ENCODE measurements at places on chromosomes 2 and 18.

GRCh38 chr2:8059794-8060193 is 622.1 kb upstream of the ID2 start:
- no peak for DNase-seq

DNA sequence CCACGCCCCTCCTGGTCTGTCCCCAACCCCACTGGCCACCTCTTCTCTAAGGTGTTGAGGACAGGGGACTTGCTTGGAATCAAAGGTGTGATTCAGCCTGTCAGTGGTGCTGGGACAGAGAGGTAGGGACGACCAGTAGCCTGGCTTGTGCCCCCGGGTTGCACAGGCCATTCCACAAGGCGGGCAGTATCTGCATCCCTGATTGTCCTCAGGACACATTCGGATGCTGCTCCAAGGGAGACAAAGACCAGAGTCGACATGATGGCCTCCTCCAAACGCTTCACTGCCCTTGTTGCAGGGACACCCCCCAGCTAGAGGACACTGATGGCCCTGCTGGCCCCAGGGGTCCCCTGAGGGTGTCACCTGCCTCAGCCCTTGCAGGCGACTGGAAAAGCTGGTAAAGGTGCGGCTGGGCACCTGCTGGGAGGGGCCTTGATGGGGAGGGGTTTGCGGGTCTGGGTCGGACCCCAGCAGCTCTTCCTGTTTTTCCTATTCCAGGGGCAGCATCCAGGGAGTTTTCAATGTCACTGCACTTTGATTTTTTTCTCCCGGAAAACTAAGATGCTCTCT is 98.0 kb downstream of the PTGR3 start:
- no peak for DNase-seq

GRCh38 chr2:127225186-127225960 is 5.3 kb upstream of the CYP27C1 start:
- DNase-seq = peak; percentile 91

DNA sequence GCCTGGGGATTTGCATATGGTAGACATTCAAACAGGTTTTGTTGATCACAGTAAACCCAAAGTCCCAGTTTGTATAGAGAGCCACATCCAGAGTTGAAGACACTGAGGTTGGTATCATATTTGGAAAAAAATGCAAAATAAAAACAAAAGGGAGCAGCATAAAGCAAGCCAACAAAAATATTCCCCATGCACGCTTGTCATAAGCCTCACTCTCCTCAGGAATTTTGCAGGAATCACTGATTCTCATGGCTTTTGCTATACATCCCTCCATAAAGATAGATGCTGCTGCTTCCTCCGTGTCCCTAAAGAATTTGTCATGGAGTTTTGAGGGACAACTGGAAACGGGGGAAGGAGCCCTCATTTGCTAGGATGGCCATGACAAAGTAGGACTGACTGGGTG is 108.8 kb upstream of the TCF4 start:
- DNase-seq = no peak

DNA sequence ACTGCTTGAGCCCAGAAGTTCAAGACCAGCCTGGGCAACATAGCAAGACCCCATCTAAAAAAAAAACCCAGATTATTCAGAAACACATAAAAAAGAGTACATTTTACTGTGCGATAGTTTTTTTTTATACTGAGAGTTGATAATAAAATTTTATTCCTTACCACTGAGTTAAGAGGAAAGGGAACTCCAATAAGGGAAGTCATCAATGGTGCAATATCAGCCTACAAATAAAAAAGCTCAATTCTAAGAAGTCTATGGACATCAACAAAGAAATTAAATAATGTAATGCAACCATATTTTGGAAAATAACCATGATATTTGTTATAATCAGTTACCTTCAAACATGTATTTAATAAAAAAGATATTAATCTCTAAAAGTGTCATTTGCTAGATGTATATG is 46.6 kb downstream of the PIGN start:
- DNase-seq = no peak

- peak; percentile 97 for DNase-seq
Observed at GRCh38 chr2:176491172-176491904, 222.1 kb downstream of the MTX2 start.

- DNase-seq = peak; percentile 13
Observed at GRCh38 chr2:236959876-236960275, 125.8 kb upstream of the COPS8 start.

GRCh38 chr2:80169811-80170594 is 134.5 kb downstream of the LRRTM1 start:
- DNase-seq = no peak

DNA sequence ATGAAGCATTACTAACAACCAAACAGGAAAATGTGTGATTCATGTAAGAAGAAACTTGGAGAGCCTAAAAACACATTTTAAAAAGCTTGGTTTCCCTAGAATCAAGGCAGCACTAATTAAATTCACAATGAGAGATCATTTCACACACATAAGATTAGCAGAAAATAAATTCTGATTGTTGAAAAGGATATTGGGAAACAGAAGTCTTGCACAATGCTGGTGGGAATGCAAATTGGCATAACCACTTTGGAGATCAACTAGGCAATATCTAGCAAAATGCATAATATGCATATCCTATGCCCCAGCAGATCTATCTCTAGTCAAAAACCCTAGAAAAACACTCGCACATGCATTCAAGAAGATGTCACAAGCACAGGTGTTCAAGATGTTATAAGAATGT is 75.3 kb upstream of the SIX3 start:
- no peak for DNase-seq

GRCh38 chr18:57772387-57772799 is 30.7 kb downstream of the ATP8B1 start:
- no peak for DNase-seq

DNA sequence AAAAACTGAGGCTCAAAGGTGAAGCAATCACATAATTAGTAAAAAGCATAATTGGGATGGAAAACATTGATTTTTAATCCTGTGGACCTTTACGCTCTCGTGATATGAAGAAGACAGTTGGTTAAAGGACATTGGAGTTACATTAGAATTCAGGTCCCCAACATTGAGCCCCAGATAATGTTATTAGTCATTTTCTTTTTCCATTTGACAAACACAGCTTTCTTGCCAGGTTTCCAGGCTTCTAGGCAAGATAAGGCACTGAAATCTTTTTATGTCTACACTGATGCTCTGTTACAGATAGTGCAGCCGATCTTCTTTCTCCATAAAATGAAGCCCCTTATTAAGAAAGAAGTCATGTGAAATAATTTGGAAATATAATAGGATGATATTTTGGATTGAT is 38.5 kb downstream of the MYO3B start:
- DNase-seq = no peak

DNA sequence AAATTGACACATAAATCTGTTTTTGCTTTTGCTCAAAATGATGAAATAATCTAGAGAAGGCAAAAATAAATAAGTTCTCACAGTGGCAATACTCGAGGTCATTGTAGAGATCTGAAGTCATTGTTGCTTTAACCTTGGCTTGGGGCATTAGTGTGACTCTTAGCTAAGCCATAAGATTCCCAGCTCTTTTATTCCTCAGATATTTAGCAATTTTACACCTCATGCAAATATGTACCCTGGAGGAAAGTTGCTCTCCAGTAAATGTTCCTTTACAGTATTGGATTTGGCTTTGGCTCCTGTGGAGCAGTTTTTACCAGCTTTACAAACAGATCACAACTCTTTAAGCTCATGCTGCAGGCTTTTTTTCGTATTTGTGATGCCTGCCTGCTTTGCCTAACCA is 134.2 kb upstream of the NABP1 start:
- DNase-seq = no peak

GRCh38 chr2:38512211-38512610 is 90.5 kb downstream of the HNRNPLL start:
- DNase-seq = no peak

GRCh38 chr18:13491138-13491537 is 235.2 kb downstream of the FAM210A start:
- DNase-seq = no peak

GRCh38 chr18:9516437-9517064 is 41.2 kb downstream of the RALBP1 start:
- DNase-seq = peak; percentile 42

DNA sequence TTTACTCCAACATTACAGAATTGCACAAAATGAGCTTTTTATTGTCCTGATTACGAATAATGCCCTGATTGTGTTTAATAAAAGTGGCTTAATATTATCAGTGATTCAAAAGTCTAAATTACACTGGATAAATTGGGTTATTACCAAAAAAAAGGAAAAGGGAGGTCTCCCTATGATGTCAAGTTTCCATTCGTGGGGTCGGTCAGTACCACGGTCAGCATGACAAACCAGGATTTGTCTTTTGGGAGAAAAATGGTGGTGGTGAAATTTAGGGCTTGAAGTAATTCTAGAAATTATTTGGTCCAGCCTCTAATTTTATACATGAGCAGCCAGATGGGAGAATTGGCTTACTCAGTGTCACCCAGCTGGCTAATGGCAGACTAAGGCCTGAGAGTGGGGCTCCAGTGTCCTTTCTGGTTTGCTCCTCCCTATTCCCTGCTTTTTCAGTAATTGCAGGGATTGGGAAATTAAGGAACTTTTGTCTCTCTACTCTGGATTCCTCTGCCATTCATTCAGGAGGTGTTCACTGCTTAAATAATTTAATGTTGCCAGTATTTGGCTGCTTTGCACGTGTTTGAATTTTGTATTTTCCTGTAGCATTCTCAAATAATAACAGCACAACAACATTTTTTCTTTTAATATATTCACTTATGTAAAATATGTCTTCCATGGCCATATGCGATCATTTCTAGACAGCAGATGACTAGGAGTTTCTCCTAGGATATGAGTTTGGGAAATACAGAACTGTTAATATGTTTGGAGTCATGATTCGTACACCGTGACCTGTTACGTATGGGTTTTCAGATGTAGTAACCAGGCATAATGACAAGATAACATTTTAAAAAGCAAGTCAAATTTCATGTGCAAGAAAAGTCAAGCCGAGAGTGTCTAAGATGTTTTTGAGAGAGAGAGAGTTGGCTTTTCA is 128.9 kb upstream of the NOSTRIN start:
- no peak for DNase-seq

DNA sequence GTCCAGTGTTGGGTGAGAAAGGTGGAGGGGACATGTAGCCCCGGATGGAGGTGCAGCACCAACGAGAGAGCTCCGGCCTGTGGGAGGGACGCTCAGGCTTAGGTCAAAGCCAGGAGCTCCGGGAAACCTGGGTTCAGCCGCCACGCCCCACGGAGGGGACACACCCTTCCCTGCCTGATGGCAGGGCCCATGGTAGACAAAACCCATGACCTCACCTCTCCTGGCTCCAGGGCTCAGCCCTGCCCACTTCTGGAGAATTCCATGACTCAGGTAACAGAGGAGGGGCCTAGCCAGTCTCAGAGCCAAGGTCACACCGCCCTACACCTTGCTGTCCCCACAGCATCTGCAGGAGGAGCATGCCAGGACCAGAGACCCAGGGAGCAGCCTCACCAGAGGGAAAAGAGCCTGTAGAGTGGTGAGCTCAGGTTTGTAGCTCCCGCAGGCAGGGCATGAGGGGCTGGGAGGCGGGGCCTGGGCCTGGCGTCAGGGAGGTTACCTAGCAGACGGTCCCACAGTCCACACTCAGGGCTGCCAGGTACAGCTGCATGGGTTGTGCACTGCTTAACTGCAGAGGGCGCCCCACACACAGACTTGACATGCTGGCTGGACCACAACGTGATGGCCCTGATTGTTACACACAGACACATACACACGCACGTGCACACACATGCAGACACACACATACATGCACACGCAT is 70.8 kb upstream of the SMAD7 start:
- peak; percentile 29 for DNase-seq

- DNase-seq = no peak
Observed at GRCh38 chr2:205566606-205567168, 115.6 kb upstream of the NRP2 start.

- no peak for DNase-seq
Observed at GRCh38 chr2:74512744-74513604, 1.3 kb upstream of the TLX2 start.

- DNase-seq = peak; percentile 24
Observed at GRCh38 chr2:159712929-159713420, 669 bp downstream of the MARCHF7 start.

DNA sequence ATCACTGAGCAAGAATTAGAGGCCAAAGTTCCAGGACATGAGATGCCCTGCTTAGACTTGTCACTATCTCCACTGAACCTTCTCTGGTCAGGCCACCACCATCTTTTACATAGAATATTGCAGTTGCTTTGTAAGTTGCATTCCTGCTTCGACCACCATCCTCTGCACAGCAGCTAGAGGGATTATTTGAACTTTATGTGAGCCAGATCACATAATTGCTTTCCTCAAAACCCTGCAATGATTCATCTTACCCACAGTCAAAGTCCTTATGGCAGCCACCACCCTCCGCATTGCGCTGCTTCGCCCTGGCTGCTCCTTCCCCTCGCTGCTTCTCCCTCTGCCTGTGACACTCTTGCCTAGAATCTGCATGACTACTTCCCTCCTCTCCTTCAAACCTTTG is 111.3 kb downstream of the EML6 start:
- peak; percentile 7 for DNase-seq

DNA sequence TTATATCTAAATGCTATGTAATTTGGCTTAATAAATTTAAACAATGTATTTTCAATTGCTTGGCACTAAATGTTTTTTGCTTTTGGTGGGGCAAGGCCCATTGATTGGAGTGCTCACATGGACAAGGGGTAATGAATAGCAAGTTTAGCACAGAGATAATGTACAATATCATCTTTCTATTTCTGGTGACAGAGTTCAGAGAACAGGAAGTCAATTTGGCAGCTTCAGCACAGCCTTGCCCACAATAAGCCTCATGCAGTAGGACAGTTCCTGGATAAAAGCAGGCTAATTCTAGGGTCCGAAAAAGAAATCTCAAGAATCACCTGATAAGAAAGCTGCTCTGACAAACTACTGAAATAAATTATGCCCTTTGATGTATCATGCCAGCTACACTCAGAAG is 443.9 kb upstream of the FSHR start:
- DNase-seq = no peak

- DNase-seq = peak; percentile 52
Observed at GRCh38 chr2:16553226-16553625, 112.4 kb downstream of the CYRIA start.

- DNase-seq = no peak
Observed at GRCh38 chr2:234772733-234773060, 179.1 kb upstream of the SH3BP4 start.

- no peak for DNase-seq
Observed at GRCh38 chr2:127164761-127165538, 55.1 kb downstream of the CYP27C1 start.

- DNase-seq = no peak
Observed at GRCh38 chr2:195649629-195650190, 7.3 kb upstream of the SLC39A10 start.

GRCh38 chr2:104318001-104318665 is 535.8 kb upstream of the POU3F3 start:
- DNase-seq = no peak

DNA sequence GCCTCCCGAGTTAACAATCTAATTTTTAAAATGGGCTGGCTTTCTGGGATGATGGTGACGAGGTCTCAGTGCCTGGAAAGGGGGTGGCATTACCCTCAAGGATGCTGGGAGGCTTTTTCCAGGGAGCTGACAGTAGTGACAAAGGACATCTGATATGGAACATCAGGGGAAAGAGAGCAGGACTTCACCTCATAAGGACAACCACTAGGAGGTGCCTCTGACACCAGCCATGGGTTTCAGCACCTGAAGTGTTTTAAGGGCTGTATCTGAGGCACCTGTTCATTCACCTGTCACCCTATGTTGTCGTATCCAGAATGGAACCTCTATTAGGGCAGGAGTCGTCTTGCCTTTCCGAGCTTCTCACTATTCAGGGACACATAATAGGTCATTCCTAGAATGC is 10.8 kb downstream of the IL36B start:
- DNase-seq = no peak
